ENCODE measurements at places on chromosomes 4 and X.

DNA sequence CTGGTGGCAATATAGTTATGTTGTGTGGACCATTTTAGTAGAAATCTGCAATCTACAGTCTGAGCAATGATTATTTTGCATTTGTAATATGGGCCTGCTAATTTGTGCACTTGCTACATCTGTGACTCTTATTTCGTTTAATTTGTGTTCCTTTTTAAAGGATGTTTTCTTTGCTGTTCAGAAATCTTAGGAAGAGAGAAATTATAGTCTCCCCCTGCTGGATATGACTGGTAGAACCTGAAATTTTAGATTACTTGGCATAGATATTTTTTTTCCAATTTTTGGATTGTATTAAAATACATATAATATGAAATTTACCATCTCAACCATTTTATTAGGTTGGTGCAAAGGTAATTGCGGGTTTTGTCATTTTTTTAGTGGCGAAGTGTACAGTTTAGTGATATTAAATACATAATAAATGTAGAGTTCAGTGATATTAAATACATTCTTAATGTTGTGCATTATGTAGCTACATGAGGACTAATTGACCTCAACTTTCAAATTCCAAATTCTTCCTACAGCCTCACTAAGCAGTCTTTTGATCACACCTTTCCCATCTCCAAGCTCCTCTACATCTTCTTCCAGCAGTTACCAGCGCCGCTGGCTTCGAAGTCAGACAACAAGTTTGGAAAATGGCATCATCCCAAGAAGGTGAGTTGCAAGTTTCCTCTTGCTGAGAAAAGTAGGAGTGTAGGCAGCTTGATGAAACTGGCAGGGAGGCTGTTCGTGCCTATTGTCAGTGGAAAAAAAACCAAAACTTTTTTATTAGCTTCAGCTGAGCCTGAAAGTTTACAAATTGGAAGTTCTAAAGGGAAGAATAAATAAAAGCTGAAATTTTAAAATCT, 82.2 kb downstream of the FNIP2 start:
- DNase-seq, result no peak

DNA sequence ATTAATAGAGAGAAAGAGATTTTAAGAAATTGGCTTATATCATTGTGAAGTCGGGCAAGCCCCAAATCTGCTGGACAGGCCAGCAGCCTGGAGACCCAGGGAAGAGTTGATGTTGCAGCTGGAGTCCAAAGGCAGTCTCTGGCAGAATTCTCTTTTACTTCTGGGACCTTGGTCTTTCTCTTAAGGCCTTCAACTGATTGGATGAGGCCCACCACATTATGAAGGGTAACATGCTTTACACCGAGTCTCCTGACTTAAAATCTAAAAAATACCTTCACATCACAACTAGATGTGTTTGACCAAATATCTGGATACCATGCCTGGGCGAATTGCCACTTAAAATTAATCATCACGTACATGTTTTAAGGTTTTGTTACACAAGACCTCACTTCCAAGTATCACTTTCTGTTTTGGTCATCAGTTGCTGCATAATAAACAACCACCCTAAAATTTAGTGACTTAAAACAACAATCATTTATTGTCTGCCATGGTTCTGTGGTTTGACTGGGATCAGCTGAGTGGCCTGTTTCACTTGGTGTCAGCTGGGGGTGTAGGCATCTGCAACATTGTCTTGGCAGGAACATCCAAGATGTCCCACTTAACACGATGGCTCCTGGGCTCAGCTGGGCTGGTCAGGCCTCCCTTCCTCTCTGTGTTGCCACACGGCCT, 3.4 kb downstream of the CD38 start:
- no peak for DNase-seq

GRCh38 chr4:44848466-44848865, 122.1 kb upstream of the GNPDA2 start:
- no peak for DNase-seq

- DNase-seq, result no peak
These were observed 124.4 kb upstream of the PUDP start for GRCh38 chrX:7272346-7272745.

DNA sequence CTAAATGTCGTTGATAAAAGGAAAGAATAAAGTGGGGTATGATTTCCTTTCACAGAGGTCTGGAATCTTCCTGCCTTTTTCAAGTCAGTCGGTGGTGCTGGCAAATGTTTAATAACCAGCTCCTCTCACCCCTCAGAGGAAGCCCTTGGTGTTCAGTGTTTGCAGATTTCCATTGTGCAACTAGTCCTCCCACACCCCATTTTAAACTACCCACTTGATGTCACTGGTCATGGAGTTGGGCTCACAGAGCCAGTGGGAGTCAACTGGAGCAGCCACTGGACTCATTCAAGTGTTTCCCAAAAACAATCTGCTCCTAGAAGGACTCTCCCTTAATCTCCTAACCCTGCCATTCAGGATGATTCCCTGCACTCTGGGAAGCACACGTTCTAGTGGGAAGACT, 149.2 kb downstream of the PTTG2 start:
- no peak for DNase-seq

DNA sequence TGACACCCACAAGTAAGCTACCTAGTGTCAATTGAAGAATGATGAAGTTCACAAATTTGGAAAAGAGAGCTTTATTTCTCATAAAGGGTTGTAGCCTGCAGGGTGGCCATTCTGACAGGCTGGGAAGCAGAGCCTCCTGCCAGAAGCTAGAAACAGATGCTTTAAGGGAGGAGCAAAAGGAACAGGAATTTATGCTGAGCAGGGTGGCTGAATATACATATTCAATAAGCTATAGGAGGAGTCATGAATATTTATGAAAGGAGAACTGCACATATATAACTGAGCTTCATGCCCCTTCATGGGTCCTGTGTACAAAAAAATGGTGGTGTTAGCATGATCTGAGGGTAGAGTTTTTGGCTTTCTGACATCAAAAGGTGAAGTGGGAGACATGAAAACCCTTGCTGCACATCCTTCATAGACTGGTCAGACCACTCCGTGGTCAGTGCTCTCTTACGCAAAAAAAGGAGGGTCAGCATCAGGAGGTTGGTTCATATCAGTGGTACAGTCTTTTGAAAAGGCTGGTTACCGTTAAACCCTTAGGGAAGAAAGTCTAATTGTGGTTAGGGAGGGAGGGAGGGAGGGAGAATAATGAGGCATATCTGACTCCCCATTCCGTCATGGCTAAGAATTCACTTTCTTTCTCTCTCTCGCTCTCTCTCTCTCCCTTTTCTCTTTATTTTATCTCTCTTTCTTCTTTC, 121.4 kb downstream of the LUZP4 start:
- DNase-seq, result no peak

Data from Calu3 (cell line).